ENCODE measurements at places on chromosomes 6 and 20.

- peak; percentile 61 for DNase-seq
Measured at GRCh38 chr20:43408848-43409576, 48.7 kb upstream of the SRSF6 start.

- DNase-seq, result no peak
Measured at GRCh38 chr20:25418776-25419175, 11.3 kb downstream of the GINS1 start.

- DNase-seq, result no peak
Measured at GRCh38 chr6:39945626-39946025, 11.4 kb upstream of the MOCS1 start.

DNA sequence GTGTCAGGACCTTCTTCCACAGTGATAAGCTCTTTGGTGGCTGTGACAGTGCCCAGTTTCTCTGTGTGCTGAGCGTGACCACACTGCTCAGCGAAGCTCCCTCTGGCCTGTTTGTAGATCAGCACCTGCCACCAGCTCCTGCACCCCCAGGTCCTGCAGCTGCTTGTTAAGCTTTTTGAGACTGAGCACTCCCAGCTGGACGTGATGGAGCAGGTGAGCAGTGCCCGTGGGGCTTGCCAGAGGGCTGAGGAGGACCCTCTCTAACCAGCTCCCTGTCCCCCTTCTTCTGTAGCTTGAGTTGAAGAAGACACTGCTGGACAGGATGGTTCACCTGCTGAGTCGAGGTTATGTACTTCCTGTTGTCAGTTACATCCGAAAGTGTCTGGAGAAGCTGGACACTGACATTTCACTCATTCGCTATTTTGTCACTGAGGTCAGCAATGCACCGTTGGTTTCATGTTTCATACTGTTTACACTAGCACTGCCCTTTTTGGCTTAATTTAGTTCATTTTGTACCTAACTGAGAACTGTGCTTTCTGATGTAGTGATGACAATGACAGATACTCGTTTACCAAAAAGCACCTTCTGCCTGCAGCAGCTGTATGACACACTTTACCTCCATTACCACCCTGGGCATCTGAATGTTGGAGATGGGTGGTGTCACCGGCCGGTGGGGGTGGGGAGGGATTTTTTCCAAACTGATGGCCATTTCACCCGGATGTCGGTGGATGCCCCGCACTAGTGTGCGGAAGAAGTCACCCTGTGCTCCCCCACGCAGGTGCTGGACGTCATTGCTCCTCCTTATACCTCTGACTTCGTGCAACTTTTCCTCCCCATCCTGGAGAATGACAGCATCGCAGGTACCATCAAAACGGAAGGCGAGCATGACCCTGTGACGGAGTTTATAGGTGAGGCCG lies 12.5 kb downstream of the NELFCD start:
- no peak for DNase-seq

DNA sequence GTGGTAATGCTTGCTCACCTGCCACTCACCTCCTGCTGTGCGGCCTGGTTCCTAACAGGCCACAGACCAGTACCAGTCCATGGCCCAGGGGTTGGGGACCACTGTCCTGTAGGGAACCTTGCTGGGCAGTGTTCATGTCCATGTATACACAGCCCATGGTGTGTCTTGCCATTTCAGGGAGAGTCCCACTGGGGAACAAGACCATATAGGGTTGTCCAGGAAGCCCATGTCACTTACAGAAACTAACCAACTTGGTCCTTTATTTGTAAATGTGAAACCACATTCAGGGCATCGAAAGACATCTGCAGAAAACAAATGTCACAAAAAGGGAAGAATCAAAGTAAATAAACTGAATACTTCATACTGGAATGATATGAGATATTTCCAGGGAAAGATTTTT lies 179.1 kb downstream of the NFATC2 start:
- DNase-seq, result no peak

DNA sequence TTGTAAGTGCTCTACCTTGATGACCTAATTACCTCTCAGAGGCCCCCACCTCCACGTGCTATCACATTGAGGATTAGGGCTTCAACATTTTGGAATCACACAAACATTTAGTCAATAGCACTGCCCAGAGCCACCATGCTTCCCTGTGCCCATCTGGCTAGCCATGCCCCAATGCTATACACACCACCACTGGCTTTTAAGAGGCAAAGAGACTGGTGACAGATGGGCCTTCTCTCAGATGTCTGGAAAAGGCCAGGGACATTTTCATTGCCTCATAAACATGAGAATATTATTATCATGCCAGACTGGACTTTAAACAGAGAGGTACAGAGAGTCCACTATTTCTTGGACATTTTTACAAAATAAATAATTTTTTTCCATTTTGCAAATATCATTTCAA lies 29.8 kb downstream of the TRMT6 start:
- no peak for DNase-seq

DNA sequence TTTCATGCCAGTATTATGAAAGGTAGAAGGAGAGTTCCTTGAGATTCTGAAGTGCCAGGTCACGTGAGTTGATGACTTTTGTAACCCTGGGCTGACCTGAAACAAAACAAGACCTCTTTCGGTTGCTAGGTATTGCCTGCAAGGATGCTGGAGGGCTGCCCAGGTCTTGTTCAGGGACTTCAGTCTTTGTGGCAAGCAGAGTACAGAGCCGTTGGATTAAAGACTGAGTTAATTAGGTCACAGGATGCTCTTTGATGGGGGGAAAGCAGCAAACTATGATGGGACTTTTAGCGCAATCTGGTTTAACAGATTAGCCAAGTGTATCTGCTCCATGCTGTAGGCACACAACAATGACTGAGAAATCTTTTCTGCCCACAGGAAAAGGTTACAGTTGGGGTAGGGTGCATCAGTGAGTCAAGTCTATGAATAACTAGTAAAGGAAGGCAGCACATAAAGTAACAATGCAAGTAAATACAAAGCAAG lies 12.8 kb upstream of the ELOVL5 start:
- peak; percentile 34 for DNase-seq

DNA sequence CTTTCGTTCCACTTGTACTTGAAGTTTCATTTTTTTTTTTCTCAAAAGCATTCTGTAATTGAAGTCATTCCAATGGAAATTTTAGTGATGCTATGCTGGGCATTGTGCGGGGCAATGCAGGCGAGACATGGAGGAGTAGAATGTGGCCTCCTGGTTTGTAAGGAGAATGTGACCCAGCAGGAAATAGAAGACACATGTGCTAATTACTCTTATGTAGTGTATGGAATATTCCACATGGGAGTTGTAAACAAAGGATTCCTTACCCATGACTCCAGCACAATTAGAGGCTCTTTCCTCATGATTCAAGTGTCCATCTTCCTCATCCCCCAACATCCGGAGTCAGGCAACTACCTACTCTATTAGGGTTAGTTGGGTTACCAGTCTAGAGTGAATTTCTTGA lies 14.9 kb upstream of the RFPL4B start:
- peak; percentile 45 for DNase-seq

- peak; percentile 74 for DNase-seq
Measured at GRCh38 chr6:128519931-128520435, 416 bp downstream of the PTPRK start.

DNA sequence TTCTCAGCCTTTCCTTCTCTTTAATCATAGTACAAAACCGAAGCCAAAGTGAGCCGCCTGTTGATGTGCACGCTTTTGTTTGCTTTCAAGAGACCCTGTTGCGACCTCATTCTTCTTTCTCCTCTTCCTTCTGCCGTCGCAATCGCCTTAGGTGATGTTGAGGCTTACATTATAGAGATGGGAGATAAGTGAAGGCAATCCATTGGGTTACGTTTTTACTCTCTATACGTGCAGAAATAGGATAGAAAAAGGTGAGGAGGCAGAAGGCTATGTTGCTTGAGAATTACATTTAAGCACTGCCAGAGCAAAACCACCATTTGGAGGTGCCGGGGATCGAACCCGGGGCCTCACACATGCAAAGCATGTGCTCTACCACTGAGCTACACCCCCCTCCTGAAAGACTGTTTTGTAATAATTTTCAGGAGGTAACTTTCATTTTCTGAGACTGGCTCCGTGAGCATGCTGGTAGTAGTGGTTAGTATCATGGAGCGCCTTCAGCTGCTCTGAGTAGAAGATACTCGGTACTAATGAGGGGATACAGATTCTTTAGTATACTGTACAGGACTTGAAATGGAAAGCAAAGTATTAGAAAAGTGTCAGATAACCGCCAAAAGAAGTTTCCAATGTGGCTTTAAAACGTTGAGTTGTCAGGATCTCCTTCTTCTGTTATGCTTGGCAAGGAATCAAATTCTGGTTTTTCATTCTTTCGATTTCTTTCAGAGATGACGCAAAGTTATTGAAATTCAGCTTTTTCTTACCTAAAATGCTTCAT lies 165.6 kb downstream of the TRIM27 start:
- peak; percentile 67 for DNase-seq

DNA sequence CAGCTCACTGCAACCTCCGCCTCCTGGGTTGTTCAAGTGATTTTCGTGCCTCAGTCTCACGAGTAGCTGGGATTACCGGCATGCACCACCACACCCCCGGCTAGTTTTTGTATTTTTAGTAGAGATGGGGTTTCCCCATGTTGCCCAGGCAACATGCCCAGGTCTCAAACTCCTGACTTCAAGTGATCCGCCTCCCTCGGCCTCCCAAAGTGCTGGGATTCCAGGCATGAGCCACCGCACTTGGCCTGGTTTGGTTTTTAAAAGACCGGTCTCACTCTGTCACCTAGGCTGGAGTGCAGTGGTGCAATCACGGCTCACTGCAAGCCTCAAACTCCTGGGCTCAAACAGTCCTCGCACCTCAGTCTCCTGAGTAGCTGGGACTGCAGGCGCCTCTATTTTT lies 40.1 kb downstream of the VSTM2L start:
- no peak for DNase-seq

- no peak for DNase-seq
Measured at GRCh38 chr6:137589067-137589848, 95.1 kb upstream of the OLIG3 start.

DNA sequence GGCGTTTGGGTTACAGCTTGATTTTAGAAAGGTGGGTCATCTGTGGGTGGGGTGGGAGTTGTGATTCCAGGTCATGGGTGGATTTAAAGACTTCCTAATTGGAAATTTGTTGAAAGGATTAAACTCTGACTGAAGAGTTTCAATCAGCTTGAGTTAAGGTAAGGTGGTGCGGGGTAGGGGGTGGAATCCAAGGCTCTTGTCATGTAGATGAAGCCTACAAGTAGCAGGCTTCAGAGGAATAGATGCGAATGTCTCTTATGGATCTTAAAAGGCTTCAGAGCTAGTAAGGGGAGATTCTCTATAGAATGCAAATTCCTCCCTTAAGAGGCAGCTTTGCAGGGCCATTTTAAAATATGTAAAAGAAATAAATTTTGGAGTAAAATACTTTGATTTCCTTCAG lies 645.3 kb downstream of the FRK start:
- no peak for DNase-seq

- DNase-seq, result peak; percentile 23
Measured at GRCh38 chr6:12656906-12657305, 59.7 kb upstream of the PHACTR1 start.

GRCh38 chr20:3925899-3926638 lies 36.9 kb downstream of the PANK2 start:
- DNase-seq, result no peak

GRCh38 chr20:7853493-7853892 lies 86.8 kb downstream of the HAO1 start:
- DNase-seq, result no peak

DNA sequence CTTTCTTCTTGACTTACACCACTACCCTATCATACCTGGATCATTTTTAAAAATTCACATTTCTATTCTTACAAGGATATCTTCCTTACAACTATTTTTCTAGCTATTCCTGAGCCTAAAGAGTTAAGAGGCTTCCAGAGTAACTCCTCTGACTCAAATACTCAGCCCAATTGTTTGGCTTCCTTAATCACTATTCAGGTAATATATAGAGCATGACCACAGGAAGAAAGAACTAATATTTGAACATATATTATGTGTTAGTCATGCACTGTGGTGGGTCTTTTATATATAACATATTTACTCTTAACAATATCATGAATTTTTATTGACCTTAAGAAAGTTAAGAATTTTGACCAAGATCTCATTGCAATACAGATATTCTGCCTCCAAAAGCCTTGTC lies 42.0 kb upstream of the ID4 start:
- no peak for DNase-seq

GRCh38 chr6:11387707-11388430 lies 149.7 kb upstream of the TMEM170B start:
- no peak for DNase-seq

DNA sequence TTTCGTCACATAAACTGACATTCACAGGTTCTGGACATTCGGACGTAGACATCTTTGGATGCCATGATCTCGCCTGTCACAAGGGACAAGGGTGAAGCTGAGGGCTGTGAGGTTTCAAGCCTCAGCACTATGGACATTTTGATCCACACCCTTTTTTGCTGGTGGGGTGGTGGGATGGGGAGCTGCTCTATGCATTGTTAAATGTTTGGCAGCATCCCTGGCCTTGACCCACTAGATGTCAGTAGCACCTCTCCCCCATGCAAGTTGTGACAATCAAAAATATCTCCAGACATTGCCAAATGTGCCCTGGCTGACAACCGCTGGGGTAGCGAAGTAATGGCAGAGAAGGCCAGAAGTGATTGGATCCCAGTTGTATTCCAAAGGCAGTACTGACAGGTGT lies 229.4 kb downstream of the TSHZ2 start:
- no peak for DNase-seq

DNA sequence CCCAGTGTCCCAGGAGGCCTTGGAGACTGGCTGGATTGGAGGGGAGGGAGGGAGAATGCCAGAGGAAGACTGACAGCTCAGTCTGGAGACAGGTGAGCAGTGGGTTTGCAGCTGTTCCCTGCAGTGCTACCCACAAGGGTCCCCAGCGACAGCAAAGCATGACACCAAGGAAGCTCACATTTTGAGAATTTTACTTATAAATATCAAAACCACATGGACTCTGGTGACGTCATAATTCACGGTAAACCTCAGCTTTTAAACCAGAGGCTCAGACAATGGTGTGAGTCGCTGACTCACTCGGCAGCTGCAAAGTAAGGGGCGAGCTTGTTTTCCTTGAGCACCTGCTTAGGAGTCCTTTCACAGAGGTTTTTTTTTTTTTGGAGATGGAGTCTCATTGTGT lies 65.2 kb downstream of the THBS2 start:
- peak; percentile 58 for DNase-seq

DNA sequence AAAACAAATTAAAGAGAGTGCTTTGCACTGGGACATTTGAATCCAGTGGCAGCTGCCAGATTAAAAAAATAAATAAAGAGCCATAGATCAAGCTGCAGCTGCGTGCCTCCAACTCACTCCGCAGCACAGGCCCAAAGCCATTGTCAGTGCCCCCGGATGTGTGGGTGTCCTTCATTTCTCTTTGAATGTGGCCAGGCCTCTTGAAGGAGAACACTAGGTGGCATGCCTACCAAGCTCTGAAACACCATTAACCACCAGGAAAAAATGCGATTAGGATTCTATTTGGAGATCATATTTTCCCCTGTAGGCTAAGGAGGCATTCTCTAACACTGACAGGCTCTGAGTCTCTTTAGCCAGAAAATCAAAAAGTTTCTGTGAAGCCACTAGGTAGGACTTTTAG lies 549.8 kb downstream of the PRKN start:
- no peak for DNase-seq

- DNase-seq, result peak; percentile 77
Measured at GRCh38 chr20:53738039-53738944, 144.7 kb upstream of the ZNF217 start.

All from adipocyte (in vitro differentiated cells).